ENCODE measurements at places on chromosomes 11 and 22.

GRCh38 chr11:80455818-80456217 lies 1015.0 kb upstream of the TENM4 start:
- DNase-seq = no peak

DNA sequence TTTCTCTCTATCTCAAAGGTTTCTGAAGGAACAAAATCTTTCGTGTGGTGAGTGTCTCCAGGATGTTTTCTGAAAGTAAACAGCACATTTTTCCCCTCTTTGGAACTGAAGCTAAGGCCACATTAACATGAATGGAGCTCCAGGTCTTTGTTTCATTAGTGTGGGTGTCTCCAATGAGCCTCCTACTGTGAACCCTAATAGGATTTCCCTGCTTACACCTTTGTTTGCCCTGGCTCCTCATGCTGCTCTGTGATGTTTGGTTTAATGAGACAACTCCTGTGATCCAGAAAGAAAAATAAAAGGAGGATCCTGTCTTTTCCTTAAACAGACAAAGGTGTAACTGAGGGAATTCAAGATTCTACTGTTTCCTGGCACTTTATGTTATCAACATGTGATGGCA lies 76.9 kb upstream of the SLC6A5 start:
- no peak for DNase-seq

DNA sequence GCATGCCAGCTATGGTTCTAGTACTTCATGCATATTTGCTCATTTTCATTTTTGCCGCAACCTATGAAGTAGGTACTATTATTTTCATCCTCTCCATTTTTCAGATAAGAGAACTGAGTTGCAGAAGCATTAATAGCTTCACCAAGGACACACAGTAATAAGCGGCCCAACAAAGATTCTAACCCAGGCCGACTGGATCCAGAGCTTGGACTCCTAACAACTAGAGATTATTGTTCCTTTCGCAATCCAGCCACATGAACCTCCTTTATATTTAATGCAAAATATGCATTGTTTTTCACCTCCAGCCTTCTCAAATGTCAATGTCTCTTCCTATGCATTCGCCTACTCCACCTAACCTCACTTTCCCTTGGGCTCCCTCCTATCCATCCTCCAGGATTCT lies 148.3 kb downstream of the CCDC34 start:
- DNase-seq = no peak

GRCh38 chr22:39175353-39176142 lies 23.1 kb upstream of the CBX7 start:
- DNase-seq = no peak

DNA sequence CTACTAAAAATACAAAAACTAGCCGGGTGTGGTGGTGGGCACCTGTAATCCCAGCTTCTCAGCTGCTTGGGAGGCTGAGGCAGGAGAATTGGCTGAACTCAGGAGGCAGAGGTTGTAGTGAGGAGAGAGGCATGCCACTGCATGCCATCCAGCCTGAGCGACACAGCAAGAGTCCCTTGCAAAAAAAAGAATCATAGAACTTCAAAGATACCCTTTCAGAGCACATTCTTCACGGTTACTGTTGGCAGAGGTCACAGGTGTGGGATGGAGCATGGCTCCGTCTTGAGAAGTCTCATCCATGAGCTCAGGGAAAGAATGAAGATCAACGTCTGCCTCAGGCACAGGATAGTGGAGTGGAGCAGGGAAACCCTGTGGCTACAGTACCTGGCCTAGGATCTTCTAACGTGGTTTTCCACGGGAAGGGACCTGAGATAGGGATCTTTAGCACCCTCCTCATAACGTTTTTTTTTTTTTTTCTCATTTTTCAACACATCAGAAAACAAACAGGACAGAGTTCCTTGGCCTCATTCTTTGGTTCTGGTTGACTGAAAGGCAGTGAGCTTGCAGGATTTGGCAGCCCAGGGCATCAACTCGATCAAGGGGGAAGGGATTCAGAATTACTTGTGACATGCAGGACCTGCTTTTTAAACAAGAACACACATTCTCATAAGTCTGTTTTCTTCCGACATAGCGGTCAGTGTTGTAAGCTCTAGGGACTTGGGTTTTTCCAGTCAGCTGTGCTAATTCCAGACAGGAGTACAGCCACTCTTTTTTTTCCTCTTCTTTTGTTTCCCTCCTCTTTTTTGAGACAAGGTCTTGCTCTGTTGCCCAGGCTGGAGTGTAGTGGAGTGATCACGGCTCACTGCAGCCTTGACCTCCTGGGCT lies 22.8 kb downstream of the F2 start:
- DNase-seq = no peak

DNA sequence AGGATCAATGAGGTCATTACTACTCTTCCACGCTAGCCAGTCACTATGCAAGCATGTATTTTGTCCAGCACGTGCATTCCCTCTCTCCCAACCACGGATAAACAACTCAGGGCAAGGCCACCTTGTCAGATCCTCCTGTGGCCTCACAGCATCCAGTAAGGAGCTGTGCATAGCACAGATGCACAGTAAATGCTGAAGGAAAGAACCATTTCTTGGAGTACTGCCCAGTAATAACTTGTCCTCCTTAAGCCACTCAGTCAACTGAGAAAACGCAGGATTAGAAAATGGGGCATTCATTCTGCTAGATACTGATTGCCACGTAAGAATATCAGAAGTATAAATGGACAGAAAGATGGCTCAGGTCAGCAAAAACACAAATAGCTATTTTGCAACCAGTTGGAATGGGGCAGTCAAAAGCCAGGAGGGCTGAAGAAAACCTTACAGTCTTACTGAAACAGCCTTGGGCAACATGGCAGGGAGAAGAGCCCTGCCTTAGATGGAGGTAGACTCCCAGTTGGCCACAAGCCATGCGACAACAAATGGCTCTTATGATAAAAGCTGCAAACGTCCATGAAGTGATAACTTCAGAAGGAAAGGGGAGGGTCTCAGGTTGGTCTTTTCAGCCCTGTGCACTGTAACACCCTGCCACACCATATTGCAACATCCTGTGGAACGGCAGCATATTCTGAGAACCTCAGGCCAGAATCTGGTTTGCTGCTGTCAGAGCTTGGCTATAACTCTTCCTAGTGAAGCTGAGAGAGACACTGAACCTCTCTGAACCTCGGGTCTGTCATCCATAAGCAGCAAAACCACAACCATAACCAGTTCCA lies 23.0 kb downstream of the PC start:
- no peak for DNase-seq

DNA sequence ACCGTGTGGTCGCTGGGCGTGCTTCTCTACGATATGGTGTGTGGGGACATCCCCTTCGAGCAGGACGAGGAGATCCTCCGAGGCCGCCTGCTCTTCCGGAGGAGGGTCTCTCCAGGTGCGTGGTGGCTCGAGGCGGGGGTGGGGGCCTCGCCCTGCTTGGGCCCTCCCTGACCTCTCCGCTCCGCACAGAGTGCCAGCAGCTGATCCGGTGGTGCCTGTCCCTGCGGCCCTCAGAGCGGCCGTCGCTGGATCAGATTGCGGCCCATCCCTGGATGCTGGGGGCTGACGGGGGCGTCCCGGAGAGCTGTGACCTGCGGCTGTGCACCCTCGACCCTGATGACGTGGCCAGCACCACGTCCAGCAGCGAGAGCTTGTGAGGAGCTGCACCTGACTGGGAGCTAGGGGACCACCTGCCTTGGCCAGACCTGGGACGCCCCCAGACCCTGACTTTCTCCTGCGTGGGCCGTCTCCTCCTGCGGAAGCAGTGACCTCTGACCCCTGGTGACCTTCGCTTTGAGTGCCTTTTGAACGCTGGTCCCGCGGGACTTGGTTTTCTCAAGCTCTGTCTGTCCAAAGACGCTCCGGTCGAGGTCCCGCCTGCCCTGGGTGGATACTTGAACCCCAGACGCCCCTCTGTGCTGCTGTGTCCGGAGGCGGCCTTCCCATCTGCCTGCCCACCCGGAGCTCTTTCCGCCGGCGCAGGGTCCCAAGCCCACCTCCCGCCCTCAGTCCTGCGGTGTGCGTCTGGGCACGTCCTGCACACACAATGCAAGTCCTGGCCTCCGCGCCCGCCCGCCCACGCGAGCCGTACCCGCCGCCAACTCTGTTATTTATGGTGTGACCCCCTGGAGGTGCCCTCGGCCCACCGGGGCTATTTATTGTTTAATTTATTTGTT lies 2.4 kb downstream of the PIM3 start:
- no peak for DNase-seq

- DNase-seq = no peak
These were observed 626 bp downstream of the TRIM22 start for GRCh38 chr11:5690216-5690615.

- DNase-seq = no peak
These were observed 169.7 kb upstream of the TMEM45B start for GRCh38 chr11:129645943-129646342.

GRCh38 chr11:130606178-130606577 lies 157.7 kb downstream of the ADAMTS15 start:
- no peak for DNase-seq

GRCh38 chr11:117421476-117421875 lies 93.8 kb downstream of the CEP164 start:
- DNase-seq = no peak

DNA sequence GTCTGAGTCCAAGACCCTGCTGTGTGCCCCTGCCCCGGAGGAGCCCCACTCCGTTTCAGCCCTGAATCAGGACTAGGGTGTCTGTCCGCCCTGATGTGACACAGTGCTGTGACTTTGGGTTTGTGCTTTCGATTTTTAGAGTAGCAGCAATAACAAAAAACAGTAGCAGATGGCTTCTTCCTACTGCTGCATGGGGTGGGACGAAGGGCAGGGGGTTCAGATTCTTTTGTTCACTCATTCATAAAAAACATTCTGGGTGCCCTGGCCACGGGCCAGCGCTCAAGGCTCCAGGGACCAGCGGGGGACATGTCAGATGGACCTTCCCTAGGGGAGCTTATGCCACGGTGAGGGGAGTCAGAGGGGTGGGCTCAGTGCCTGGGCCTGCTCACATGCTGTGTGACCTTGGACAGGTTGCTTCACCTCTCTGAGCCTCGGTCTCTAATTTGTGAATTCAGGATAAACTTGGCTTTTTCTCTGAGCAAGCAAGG lies 24.6 kb upstream of the PRR5 start:
- DNase-seq = no peak

DNA sequence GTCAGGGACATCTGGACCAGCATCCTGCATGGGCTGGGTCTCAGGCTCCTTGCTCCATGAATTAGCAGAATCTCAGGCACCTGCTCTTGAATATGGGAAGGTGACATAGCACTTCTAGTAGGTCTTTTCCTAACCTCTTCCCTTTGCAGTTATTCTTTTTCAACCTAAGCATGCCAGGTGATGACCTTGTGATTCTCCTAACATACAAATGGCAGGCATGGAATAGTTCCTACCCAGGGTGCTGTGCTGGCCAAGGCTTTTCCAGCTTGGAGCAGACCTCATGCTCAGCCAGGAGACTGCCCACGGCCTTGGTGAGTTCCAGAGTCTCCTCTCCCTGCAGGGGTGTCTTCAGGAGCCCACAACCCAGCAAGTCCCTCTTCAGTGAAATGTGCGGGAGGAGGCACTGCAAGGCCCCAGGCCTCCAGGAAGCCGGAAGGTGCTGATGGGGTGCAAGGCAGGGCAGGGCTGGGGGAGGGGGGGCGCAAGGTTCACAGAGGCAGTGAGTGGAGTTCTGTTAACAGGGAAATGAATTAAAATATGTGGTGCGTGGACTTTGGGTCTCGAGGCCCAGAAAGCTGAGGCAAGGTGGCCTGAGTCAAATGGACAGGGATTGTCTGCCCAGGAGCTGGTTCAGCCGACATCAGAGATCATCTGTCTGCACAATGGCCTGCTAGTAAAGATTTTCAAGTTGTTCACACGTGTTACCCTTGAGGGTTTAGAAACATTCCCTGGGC lies 75.9 kb upstream of the SEPTIN5 start:
- DNase-seq = no peak

- no peak for DNase-seq
These were observed 37.1 kb downstream of the RNF141 start for GRCh38 chr11:10503777-10504480.

- no peak for DNase-seq
These were observed 7.3 kb upstream of the BRSK2 start for GRCh38 chr11:1382429-1382828.

GRCh38 chr22:30129636-30130035 lies 49.4 kb downstream of the HORMAD2 start:
- no peak for DNase-seq

DNA sequence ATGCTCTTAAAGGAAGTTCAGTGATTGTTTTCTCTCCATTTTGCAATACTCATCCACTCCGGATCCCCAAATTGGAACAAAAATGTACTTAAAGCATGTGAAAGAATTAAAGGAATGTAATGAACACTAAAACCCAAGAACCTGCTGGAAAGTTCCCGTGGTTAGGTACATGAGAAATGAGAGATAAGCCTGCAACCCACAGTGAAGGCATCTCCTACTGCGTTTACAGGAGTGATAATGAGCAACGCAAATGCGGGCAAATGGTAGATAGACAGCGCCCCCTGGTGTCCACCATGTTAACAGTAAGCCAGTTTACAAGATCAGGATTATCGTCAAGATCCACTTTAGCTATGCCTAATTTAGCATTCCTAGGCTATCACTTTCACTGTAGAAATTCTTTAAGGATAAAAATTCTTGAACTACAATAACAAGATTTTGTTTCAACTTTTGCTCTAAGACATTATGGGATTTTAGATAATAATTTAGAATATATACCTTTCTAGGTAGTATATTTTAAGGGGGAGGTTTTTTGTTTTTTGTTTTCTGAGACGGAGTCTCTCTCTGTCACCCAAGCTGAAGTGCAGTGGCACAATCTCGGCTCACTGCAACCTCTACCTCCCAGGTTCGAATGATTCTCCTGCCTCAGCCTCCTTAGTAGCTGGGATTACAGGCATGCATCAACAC lies 29.9 kb downstream of the ALG9 start:
- peak; percentile 66 for DNase-seq

- no peak for DNase-seq
These were observed 39.8 kb upstream of the GAB2 start for GRCh38 chr11:78457448-78457847.

DNA sequence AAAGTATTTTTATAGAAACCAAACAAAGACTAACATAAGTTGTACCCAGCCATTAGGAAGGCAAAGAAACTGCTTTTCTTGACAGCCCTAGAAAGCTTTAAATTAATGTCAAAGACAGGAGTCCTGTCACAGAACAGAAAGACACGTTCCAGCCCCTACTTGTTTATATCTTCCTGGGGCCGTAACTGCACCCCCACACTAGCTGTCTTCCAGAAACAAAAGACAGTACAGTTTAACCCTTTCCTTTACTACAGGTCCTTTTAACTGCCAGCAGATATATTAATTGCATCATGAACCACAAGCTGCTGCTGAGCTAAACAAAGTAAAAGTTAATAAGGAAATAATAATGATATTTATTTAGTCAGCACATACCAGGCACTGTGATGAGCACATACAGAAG lies 20.3 kb upstream of the CFAP300 start:
- DNase-seq = no peak

DNA sequence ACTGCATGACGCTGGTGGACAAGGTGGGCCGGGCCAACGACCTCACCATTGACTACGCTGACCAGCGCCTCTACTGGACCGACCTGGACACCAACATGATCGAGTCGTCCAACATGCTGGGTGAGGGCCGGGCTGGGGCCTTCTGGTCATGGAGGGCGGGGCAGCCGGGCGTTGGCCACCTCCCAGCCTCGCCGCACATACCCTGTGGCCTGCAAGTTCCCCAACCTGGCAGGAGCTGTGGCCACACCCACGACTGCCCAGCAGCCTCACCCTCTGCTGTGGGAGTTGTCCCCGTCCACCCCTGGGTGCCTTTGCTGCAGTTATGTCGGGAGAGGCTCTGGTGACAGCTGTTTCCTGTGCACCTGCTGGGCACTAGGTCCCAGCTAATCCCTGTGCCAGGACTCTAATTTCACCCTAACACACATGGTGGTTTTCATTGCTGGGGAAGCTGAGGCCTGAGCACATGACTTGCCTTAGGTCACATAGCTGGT lies 49.0 kb upstream of the PPP6R3 start:
- no peak for DNase-seq

- no peak for DNase-seq
These were observed 159.7 kb downstream of the FAT3 start for GRCh38 chr11:92384358-92384757.

Measured in activated naive CD8-positive, alpha-beta T cell treated with anti-CD3 and anti-CD28 coated beads, Interleukin-2, amount 50 U/mL, for 16 hours (primary cell).